Activated naive CD4-positive, alpha-beta T cell treated with anti-CD3 and anti-CD28 coated beads, Interleukin-2, amount 50 U/mL, for 72 hours (primary cell): ENCODE measurements at places on chromosomes 6 and 20.

- DNase-seq: no peak
These were observed 465.3 kb upstream of the CDH4 start for GRCh38 chr20:60786686-60787217.

DNA sequence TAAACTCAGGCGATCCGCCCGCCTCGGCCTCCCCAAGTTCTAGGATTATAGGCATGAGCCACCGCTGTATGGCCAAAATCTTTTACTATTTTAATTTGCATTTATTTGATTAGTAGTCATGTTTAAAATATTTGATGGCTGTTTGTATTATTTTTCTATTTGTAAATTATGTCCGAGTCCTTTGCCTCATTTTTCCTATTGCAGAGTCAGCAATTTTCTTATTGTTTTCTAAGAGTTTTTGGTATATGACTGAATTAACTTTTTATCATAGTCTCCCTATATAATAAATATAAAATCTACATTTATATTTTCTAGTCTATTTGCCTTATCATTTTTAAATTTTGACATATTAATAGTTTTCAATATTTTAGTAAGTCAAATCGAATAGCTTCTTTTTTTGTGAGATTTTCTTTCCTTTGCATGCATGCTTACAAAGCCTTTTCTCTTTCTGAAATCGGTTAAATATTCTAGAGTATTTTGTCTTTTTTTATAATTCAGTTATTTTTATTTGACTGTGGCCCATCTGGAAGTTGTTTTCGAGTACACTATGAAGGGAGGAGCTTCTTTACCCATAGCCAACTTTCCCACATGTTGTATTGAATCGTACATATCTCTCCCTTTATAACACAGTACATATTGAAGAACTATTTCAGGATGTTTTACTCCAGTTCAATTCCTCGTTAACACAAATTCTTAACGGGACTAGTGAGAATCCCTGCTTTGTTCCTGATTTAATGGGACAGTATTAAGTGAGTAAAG, 34.5 kb upstream of the RPS6KA2 start:
- DNase-seq: no peak

DNA sequence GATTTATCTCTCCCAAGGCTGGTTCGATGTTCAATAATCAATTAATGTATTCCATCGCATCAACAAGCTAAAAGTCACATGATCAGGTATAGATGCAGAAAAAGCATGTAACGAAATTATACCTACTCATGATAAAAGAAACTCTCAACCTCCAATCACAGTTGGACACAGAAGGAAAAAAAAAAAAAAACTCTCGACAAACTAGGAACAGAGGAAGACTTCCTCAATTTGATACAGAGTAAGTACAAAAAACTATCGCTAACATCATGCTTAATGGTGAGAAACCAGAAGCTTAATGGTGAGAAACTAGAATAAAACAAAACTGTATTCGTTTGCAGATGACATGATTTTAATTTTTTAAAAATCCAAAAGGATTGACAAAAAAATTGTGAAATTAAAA, 62.0 kb upstream of the SMIM29 start:
- no peak for DNase-seq

- no peak for DNase-seq
These were observed 94.8 kb upstream of the NHSL1 start for GRCh38 chr6:138593909-138594757.

GRCh38 chr6:169918239-169918953, 167.0 kb downstream of the ERMARD start:
- DNase-seq: no peak

DNA sequence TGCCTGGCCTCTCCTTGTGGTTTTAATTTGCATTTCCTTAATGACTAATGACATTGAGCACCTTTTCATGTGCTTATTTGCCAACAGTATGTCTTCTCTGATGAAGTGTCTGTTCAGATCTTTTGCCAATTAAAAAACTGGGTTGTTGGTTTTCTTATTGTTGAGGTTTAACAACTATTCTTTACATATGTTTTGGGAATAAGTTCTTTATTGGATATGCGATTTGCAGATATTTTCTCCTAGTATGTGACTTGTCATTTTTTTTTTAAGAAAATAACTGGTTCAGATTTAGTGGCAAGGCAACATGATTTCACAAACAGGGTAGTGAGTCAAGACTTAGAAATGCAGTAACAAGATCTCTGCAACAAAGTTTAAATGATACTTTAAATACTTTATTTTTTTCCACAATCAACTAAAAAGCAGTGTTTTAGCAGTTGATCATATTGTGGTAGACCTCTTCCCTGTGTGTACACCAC, 67.8 kb downstream of the TIAM2 start:
- DNase-seq: no peak

DNA sequence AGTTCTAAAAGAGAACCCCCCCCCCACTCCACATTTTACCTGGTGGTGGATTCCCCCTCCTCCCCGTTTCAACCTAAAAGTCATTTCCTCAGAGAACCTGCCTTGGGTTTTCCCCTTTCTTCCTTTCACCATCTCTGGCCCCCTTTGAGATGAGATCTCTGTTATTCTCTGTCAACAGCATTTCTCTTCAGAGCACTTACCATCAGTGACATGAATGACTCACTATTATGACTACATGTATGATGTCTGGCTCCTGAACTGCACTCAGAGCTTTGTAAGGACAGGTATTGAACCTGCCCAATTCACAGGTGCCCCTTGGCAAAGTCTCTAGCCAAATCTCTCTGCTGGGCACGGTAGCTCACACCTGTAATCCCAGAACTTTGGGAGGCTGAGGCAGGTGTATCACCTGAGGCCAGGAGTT, 61.4 kb upstream of the JARID2 start:
- no peak for DNase-seq

DNA sequence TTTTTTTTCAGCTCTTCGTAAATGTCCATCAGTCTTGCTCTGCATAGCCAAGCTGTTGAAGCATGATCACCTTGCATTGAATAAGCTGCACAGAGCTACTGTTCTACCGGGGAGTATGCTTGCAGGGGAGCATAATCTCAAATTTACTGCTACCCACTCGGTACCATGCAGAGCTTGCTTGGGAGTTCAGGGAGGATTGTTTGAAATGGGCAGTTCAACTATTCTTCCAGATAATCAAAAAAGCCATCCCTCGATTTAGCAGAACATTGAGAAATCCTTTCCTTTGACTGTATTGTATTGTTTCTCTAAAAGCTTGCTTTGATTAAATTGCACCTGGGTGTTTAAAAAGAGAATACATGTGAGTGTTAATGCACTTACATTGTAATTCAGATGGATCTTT, 332.6 kb downstream of the UTRN start:
- no peak for DNase-seq

- no peak for DNase-seq
These were observed 7.9 kb downstream of the RMND1 start for GRCh38 chr6:151443911-151444621.

DNA sequence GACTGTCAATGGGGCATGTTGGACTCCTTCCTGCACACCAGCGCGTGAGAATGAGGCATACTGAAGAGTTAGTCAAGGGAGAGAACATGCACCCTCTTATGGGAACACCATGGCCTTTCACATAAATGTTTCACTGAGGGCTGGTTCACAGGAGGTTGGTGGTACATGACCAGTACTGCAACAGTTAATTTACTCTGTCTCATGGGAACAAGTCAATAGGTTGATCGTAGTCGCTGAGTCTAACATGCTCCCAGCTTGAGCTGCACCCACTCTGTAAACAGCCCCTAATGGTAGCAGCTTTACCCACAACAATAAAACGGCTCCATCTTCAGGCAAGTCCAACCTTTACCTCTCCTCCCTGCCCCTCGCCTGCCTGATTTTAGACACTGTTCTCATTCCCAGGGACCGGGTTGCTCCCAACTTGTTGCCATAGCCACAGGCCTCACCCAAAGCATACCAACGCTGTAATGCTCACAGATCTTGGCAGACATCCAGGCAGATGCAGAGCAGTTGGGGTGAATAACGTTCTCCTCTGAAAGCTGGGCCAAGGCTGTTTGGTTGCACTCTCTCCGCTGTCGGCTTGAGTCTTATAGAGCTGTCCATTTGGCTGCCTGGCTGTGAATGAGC, 111.3 kb downstream of the LY86 start:
- DNase-seq: no peak

DNA sequence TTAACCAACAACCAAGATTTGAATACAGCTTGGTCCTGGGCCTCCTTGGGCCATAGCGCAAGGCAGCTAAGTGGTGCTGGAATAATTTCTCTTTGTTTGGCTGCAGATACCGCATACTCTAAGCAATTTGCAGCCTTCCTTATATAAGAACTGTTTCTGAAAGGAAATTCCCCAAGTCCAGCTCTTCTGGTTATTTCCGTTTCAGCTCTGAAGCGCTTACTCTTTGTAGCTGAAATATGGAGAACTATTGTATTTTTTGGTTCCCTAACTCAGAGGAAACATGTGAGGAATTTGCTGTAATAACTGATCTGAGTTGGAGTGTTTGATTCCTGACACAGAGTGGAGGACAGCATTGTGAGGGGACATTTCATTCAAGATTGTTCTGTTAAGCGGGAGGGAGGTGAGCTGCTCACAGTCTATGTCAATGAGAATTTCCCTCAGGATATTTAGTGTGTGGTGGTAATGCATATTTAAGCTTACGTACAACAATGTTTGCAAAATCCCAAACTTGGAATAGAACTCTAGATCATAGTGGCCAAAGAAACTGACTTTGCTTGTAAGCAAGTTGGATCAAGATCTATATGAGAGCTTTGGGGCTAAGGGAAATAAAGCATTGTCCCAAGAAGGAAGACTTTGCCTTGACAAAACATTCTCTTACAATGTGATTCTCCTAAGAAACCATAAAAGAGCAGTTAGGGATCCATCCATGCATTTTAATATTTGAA, 576.6 kb upstream of the FLRT3 start:
- no peak for DNase-seq

DNA sequence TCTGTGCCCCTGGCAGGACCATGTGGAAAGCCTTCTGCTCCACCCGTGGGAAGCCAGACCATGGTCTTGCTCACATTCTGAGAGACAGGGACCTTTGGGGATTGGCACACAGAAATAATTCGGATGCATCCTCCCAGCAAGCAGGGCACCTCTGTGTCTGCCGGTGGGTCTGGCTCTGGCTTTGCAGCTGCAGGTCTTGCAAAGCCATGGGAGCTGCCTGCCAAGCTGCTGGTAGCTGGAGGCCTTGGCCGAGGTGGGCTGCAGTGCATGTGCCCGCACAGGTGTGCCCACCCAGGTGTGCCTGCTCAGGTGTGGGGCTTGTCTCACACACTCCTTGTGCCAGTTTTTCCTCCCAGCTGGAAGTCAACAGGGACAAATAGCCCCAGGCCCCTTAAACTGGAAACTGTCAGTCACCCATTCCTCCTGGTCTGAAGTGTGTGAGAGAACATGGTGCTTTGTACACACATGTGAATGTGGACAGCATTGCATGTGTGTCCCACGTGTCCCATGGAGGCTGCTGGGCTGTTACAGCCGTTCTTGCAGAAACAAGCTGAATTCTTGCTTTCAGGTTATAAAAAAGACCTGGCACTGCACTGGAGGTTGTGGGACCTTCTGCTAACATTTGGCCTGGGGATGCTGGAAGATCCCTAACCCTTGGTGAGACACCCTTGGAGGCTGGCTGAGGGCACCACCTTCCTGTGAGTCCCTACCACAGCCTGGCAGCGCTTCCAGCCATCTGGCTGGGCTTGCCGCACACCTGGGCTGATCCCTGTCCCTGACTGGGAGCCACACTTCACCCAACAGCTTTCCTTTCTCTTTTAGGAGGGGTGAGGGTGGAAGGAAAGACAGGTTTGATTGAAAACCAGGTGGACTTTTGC, 54.9 kb upstream of the SMOC2 start:
- DNase-seq: no peak

DNA sequence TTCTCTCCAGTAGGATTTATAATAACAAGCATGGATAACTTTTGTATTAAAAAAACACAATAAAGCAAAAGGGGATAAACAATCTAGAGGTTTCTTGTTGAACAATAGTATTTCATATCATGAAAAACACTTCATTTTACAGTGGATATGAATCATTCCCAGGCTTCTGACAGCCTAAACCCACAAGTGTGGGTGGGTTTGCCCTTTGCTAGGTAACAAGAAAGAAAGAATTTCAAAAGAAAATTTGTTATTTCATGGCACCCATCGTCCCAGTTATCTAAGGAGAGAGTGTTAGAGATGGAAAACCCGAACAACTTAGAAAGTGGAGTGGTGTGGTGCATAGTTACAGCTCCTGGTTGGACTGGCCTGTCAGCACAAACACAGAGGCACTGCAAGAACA, 76.1 kb upstream of the GPR6 start:
- no peak for DNase-seq

GRCh38 chr6:23016696-23017095, 447.3 kb downstream of the HDGFL1 start:
- no peak for DNase-seq

DNA sequence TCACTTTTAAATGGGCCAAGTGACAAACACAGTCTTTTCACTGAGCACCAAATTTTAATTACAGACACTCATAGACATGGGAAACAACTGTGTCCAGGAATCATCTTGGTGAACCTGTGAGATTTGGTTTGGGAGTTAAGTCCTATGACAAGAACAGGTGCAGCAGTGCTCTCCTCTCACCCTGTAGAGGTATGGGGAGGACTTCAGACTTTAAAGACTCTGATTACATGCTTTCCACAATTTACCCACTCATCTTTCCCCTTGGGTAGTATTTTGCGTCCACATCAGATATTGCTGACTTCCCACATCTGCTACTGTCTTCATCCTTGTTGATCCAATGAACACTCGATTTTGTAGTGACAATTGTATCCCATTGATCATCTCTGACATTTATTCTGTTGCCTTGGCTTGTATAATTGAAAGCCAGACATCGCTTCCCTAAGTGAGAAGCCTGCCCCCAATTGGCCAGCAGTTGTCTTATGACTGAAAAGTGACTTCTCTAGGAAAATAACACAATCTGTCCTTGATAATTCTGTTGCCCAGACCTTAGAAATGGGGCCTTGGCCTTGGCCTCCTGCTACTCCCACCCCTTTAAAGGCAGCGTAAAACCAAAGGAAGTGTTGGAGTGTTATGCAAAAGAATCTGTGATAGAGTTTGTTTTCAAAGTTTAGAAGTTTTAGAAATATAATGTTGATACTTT, 40.0 kb downstream of the TXLNB start:
- no peak for DNase-seq

DNA sequence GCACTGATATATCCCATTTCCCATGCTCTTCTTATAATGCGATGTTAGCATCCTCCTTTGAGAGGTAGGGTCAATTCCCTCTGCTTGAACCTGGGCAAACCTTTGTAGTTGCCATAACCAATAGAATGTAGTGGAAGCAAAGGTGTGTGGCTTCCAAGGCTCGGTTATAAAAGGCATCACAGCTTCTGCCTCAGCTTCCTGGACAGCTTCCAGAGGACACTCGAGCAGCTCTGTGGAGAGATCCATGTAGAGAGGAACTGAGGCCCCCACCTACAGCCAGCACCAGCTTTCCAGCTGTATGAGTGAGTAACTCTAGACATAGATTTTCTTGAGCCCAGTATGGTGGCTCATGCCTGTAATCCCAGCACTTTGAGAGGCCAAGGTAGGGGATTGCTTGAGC, 36.7 kb downstream of the FGD2 start:
- DNase-seq: no peak

DNA sequence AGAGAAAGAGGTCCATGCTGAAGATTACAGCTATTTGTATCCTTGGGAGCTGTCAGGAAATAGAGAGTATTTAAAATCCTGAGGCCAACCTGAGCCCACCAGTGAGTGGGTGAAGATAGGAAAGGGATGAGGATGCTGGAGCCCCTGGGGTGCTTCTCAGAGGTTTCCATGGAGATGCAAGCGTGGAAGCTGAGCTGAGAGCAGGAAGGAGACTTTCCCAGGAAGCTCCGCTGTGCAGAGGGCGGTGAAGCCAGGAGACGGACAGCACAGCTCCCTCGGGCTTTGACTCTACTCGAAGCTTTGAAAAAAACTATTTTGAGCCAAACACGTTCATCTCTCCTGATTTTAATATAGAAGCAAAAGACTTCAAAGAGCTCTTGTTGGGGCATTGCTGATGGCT, 222.1 kb downstream of the SMOC2 start:
- no peak for DNase-seq
